ENCODE measurements at places on chromosomes 6 and 20.

- no peak for DNase-seq
These were observed 71.4 kb downstream of the ADGB start for GRCh38 chr6:146670161-146670560.

DNA sequence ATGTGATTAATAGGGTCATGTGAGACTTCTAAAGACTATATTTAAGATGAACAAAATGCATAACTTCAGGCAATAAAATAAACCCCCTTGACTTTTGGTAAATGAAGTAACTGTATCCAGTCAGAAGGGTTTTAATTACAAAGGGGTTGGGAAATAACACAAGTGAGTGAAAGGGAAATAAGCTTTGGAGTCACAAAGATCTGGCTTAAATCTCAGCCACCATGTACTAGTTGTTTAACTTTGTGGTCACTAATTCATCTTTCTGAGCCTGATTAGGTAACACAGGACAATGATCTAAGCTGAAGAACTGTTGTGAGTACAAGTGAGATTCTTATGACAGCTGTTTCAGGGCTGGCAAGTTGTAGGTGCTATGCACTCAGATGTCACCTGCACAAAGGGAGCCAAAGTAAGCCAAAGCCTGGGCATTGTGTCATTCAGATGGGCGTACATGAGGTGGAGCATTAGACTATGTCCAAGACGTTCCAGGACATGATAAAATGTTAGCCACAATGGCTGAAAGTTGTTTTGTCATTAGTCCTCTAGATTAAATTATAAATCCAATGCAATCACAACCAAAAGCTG lies 13.8 kb downstream of the TOMM34 start:
- DNase-seq, result no peak

DNA sequence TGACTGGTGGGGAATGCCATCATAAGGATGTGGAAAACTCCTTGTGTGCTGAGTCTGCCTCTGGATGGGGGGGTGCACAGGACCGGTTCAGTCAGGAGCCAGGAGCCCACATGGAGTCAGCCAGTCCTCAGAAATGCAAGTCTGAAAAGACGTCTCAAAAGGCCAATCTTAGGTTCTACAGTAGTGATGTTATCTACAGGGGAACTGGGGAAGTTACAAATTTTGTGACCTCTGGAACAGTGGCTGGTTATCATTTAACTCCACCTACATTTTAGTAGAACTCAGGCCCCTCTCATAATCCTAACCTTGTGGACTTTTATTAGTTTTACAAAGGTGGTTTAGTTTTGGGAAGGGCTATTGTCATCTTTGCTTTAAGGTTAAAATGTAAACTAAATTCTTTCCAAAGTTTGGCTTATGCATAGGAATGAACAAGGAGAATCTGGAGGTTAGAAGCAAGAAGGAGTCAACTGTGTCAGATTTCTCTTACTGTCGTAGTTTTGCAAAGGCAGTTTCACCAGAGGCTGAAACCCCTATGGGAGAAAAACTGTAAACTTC lies 13.7 kb upstream of the TBC1D22B start:
- no peak for DNase-seq

DNA sequence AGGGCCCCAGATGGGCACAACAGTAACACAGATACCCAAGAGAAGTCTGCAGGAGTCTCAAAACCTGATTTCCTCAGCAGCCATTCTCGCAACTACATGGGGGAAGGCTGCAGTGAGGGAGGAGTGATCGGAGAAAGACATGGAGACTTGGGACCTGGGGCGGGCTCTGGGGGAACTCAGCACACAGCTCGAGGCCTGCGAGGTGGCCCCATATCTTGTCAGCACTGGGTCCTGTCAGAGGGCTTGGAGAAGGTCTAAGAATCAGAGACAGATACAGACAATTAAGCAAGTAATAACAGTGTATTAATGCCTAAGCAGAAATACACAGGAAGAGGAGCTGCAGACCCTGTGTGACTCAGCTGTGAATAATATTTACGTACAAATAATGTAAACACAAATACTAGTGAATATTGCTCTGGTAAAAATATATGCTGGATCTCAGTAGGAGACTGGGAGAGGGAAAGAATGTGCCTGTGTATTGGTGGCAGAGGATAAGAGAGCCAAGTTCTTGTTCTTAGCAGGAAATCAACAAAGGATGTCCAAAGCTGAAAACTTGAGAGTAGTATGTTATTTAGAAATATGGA lies 336.2 kb downstream of the ZFAND3 start:
- no peak for DNase-seq

DNA sequence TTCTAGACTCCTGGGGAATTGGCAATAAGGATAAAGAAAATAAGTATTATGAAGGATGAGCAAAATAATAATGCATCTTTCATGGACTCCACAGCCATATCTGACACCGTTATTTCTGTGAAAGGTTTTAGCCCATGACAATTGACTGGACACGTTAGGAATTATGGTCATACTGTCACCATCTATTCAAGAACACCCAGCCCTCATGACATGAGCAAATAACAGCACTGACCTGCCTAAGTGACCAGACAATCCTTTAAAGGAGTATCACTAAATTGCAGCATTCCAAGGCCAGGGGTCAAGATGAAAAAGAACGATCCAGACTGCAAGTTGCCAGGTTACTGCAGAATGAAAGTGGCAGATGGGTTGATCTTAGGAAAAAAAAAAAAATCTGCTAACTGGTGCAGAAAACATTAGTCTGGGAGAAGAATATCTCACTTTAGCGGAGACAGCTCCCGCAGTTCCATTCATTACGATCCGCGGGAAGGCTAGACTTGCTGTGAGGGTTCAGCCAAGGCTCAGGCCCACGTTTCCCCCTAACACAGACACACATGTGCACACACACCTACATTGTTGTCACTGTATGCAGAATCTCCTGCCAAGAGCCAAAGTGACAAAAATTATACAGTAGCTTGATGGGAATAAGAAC lies 237.7 kb upstream of the AGPAT4 start:
- no peak for DNase-seq

GRCh38 chr20:25005220-25005619 lies 12.7 kb upstream of the APMAP start:
- DNase-seq, result no peak

DNA sequence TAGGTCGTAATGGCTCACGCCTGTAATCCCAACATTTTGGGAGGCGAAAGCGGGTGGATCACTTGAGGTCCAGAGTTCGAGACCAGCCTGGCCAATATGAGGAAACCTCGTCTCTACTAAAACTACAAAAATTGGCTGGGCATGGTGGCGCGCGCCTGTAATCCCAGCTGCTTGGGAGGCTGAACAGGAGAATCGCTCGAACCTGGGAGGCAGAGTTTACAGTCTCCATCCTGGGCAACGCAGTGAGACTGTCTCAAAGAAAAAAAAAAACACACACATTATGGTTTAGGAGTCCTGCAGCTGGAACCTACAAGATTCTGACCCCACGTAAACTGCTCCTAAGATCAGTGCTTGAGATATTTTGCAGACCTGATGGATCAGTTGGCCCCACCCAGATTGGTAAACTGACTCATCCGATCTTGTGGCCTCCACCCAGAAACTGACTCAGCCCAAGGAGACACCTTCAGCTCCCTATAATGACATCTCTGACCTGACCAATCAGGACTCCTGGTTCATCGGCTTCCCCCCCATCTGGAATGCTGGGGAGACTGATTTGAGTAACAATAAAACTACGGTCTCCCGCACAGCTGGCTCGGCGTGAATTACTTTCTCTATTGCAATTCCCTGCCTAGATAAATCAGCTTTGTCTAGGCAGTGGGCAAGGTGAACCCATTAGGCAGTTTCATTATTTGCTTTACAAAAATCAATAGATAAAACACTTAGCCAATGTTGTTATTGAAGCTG lies 96.2 kb upstream of the BTN3A2 start:
- DNase-seq, result peak; percentile 50

GRCh38 chr6:75143191-75143590 lies 62.7 kb downstream of the COL12A1 start:
- no peak for DNase-seq

DNA sequence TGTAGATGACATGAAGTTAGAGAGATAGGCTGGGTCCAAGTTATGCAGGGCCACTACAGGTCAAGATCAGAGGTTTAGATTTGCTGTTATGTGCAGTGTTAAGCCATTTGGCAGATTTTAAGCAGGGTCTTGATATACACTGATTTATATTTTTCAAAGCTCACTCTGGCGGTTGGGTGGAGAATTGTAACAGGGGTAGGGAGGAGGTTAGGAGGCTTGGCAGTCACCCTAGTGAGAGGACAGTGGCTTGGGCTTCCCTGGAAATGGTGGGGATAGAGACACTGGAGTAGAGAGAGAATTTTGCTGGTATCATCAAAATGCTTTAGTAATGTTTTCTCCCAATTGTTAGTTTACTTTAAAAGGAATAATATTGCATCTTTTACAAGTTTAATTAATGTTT lies 149.5 kb upstream of the SUPT3H start:
- no peak for DNase-seq

GRCh38 chr20:58401162-58401561 lies 12.1 kb downstream of the VAPB start:
- DNase-seq, result no peak

- DNase-seq, result no peak
These were observed 91.3 kb downstream of the FRK start for GRCh38 chr6:115969207-115969929.

DNA sequence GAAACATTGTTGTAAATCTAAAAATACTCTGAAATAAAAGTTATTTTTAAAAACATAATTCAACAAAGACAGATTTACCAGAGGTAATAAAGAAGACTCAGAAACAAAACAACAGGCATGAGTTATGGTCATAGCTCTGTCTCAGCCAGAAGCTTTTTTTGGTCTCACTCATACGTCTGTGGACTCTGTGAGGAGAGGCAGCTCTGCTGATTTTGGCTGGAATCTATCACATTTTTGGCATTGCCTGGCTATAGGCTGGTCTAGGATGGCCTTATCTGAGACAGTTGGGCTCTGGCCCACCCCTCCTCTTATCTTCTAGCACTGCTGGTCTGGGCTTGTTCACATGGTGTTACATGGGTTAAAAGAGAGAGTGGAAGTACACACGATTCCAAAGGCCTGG lies 514.0 kb upstream of the BTBD3 start:
- no peak for DNase-seq

- no peak for DNase-seq
These were observed 471.5 kb downstream of the CD109 start for GRCh38 chr6:74167511-74167910.

DNA sequence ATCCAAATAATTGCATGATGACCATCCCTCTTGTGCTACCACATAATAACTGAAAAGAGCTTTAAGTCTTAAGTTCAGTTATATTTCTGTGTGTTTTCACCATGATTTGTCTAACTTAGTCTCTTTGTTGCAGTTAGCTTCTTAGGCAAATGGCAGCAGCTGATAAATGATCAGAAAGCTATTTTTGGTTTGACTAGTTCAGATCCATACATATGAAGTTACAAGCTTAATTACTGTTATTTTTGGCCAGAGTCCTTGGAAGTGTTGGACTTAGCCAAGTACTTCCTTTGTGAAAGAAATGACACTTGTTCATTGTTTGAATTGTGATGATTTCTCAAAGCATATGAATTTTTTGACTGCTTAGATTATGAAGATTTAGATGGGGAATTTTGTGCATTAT lies 54.2 kb downstream of the HIVEP1 start:
- no peak for DNase-seq

DNA sequence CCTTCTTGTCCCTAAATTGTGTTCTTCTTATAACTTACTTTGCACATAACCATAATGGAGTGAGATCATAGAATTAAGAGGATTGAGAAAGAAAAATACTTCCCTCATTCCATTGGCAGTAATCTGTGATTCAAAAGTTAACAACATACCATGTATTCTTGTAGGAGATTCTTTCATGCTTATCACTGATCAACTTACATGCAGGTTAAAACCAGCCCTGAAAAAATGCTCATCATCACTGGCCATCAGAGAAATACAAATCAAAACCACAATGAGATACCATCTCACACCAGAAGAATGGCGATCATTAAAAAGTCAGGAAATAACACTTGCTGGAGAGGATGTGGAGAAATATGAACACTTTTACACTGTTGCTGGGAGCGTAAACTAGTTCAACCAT lies 36.5 kb upstream of the GFRAL start:
- no peak for DNase-seq

DNA sequence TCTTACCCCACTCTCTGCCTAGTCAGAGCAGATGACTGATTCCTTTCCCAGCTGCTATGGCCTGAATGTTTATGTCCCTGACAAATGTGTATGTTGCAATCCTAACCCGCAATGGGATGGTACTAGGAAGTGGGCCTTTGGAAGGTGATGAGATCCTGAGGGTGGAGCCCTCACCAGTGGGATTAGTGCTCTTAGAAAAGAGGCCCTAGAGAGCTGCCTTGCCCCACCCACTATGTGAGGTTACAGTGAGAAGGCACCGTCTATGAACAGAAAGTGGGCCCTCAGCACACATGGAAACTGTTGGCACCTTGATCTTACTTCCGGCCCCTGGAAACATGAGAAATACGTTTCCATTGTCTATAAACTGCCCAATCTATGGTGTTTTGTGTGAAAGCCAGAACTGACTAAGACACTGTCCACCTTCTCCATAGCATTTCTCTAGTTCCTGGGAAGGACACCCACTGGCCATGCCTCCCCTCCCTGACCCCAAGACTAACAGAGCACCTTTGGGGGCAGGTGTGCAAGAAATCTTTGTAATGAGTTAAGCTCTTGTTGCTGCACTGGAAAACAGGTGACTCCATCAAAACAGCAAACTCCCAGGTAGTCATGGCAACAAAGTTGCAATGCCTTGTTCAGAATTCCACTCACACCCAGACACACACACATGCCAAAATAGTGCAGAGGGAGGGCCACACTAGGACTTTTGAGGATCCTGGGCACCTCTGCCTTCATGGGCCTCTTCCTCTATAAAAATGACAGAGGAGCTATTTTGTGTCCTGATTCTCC lies 16.2 kb downstream of the GABRR2 start:
- DNase-seq, result peak; percentile 48

DNA sequence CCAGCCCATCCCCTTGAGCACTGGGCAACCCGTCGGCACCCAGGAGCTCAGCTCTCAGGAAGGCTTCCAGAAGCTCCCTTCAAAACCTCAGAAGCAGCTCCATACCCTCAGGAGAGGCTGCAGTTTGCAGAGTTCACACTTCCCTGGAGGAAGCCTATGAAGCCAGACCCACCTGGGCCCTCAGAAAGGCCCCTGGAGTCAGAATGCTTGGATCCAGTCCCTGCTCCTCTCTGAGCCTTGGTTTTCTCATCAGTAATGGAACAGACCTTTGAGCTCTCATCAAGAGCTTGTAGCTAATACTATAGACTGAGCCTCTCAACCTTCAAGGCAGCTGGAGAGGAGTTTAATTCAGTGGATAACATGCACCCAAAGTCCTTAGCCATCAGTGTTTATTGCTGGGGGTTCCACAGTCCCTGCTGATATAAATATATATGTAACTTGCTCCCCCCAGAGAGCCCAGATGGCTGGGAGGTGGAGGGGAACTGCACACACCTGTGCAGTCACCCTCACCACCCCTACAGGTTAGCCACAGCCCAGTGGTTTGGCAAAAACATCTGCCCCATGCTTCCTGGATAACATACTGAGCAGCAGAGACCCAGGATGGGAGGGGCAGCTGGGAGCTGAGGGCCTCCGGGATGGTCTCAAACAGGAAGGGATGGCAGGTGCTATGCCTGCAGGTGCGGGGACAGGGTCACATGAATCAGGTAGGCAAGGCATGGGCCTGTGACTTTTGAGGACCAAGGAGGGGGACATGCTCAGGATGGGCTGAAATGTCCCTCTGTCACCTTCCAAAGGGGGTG lies 120.1 kb downstream of the SNX5 start:
- no peak for DNase-seq

Measured in stimulated activated CD8-positive, alpha-beta memory T cell treated with anti-CD3 and anti-CD28 coated beads, Interleukin-4, amount 100 ng/mL, for 48 hours (primary cell).